ENCODE measurements at places on chromosomes 6 and 20.

DNA sequence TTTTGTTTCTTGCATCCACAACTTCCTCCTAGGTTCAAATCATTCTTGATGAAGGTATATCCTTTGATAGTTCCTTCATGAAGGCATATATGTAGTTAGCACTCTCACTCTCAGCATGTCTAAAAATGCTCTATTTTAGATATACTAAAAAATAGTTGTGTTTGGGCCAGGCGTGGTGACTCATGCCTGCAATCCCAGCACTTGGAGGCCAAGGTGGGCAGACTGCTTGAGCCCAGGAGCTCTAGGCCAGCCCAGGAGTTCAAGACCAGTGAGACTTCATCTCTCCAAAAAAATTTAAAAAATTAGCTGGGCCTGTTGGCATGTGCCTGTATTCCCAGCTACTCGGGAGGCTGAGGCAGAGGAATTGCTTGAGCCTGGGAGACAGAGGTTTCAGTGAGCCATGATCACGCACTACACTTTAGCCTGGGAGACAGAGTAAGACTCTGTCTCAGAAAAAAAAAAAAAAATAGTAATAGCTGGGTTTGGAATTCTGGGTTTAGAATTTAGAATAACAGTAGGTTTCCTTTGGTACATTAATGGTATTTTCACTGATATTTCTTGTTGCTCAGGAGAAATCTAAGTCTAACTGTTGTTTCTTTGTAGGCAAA, 7.0 kb downstream of the SERAC1 start:
- no peak for DNase-seq

DNA sequence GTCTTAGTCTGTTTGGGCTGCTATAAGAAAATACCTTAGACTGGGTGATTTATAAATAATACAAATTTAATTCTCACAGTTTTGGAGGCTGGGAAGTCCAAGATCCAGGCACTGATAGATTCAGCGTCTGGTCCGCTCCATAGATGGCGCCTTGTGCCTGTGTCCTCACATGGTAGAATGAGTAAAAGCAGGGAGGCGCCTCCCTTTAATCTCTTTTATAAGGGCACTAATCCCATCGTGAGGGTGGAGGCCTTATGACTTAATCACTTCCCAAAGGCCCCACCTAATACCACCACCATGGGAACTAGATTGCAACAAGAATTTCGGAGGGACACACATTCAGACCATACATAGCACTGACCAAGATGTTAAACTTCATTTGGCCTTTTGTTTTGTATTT, 91.2 kb upstream of the TMEM181 start:
- DNase-seq, result no peak

DNA sequence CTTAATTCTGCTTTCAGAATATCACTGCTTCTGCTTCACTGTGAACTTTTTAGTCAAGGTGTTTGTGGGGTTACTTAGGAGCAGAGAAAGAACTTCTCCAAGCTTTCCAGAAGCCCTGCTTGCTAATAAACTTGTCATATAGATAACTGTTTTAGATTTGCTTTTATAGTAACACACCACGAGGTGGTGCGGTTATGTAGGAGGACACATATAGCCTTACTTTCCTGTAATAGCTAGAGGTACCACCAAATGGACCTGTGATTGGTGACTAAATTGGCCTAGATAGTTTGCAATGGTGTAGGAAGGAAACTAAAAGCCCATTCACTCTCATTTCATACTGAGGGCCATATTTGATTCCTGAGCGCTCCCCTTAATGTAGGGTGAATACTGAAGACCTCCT, 52.3 kb upstream of the BCLAF1 start:
- no peak for DNase-seq

DNA sequence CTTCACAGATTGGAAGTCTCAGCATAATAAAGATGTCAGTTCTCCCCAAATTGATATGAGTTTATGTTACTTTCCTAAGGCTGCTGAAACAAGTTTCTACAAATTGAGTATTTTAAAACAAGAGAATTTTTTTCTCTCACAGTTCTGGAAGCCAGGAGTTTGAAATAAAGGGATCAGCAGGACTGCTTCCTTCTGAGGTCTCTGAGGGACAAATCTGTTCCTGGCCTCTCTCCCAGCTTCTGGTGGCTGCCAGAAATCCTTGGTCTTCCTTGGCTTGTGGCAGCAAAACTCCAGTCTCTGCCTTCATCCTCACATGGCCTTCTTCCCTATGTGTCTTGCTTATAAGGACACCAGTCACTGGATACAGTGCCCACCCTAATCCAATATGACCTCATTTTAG, 136.1 kb downstream of the TFAP2A start:
- DNase-seq, result no peak

GRCh38 chr6:20366082-20366830, 35.4 kb upstream of the E2F3 start:
- DNase-seq, result no peak

GRCh38 chr6:20791944-20792343, 257.7 kb downstream of the CDKAL1 start:
- DNase-seq, result no peak

GRCh38 chr6:31497531-31498476, at the start of gene MICB:
Gene MICB (plus strand): TSS chr6:31498145. CDS start chr6:31498194, 49 bp downstream.
- peak; percentile 79 for DNase-seq

- DNase-seq, result no peak
Measured at GRCh38 chr20:25372584-25373336, 17.9 kb downstream of the ABHD12 start.

DNA sequence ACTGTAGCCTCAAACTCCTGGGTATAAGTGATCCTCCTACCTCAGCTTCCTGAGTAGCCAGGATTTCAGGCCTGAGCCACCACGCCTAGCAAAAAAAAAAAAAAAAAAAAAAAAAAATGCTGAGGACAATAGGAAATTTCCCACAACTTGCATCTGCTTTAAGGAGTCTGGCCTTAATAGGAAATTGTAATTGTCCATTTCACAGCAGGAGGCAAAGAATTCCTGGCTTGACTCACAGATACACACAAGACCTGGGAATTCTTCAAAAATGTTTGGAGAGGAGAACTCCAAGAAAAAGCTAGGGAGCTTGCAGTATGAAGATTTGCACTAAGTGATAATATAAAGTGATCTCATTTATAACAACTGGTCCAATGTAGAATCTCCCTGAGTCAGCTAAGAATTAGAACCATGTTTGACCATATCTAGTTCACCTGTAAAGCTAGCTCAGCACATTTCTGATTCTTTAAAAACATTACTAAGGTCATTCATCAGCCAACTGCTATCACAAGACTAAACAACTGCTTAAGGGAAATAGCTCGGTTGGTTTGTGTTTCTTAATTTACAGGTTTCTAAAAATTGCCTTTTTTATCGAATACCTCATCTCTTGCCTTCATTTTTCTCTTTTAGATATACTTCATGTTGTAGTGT, 80.2 kb upstream of the SLC2A12 start:
- DNase-seq, result no peak

GRCh38 chr20:2521369-2522305, 12.9 kb upstream of the ZNF343 start:
- DNase-seq, result peak; percentile 33

- no peak for DNase-seq
Measured at GRCh38 chr6:79608334-79609224, 22.6 kb upstream of the SH3BGRL2 start.

GRCh38 chr6:156174031-156174890, 602.9 kb upstream of the ARID1B start:
- peak; percentile 42 for DNase-seq

Data from stimulated activated CD8-positive, alpha-beta memory T cell treated with anti-CD3 and anti-CD28 coated beads, Interleukin-15, amount 100 ng/mL, for 48 hours (primary cell).